ENCODE measurements at places on chromosomes 5 and 9.

GRCh38 chr9:118991366-118992285 is 377.6 kb downstream of the BRINP1 start:
- DNase-seq, result no peak

DNA sequence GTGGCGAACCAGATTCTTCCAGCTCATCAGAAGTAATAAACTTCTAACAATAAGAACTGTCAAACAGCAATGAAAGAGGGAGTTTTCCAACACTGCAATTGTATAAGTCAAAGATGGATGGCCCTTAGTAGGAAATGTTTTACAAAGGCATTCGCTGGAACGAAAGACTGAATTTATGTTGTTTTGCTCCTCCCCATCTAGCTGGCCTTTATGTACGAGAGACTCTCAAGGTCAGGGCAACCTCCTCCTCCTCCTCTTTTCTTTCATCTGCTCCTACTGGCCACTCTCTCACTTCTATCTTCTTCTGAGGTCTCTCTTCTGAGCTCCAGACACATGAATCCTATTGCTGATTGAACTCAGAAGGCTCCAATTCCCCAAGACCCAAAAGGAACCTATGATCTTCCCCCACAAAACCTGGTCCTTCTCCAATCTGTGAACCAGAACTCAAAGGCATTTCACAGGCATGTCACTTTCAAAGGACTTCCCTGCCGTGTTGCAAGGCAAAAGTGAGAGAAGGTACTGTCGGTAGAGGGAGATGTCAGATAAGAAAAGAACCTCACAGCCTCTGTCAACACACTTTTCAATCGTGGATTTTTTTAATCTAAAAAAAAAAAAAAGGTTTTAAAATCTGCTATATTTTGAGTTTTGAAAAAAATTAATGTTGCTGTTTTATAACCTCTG is 28.5 kb upstream of the PUM3 start:
- no peak for DNase-seq

DNA sequence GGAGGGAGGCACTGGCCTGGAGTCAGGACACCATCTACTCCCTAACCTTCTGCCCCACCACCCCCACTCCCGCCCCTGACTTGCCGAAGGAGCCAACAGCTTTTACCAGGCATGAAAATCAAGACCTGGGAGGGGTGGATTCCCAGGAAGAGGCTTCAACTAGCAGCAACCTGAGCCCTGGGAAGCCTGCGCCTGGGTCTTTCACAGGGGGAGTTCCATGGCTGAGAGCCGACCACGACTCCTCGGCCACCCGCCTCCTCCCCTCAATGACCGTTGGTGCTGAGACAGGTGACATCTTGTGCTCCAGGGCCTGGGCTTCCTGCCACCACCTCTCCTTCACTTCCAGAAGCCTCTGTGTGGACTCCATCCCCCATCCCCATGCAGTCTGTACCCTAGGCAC is 37.1 kb downstream of the BARX1 start:
- DNase-seq, result no peak

- DNase-seq, result no peak
Measured at GRCh38 chr5:151571270-151572173, 19.6 kb downstream of the FAT2 start.

- no peak for DNase-seq
Measured at GRCh38 chr9:27496135-27496504, 28.0 kb upstream of the IFNK start.

- no peak for DNase-seq
Measured at GRCh38 chr5:150021491-150022157, 21.1 kb downstream of the HMGXB3 start.

DNA sequence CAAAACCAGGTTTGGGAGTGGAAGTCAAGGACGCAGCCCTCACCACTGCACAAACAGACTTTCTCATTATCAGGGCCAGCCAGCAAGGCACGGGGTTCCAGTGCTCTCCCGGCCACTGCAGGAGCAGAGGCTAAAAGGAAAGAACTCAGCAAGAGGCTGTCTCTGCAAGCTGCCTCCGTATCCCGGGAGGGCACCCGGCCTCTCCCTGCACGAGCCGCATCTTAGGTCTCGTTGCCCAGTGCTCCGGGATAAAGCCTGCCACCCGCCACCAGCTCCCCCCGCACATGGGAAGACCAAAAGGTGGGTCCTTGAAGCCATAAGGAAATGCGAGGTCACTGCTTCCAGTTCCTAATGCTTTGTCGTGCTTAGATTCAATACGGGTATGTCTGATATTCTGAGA is 117.2 kb upstream of the SARDH start:
- no peak for DNase-seq

GRCh38 chr5:120055858-120056257 is 408.2 kb upstream of the PRR16 start:
- DNase-seq, result no peak

GRCh38 chr9:134175808-134176598 is 11.6 kb upstream of the RNU6ATAC start:
- no peak for DNase-seq

GRCh38 chr5:176501333-176501732 is 35.9 kb downstream of the RNF44 start:
- no peak for DNase-seq

- no peak for DNase-seq
Measured at GRCh38 chr5:62791059-62791458, 212.4 kb downstream of the LRRC70 start.

DNA sequence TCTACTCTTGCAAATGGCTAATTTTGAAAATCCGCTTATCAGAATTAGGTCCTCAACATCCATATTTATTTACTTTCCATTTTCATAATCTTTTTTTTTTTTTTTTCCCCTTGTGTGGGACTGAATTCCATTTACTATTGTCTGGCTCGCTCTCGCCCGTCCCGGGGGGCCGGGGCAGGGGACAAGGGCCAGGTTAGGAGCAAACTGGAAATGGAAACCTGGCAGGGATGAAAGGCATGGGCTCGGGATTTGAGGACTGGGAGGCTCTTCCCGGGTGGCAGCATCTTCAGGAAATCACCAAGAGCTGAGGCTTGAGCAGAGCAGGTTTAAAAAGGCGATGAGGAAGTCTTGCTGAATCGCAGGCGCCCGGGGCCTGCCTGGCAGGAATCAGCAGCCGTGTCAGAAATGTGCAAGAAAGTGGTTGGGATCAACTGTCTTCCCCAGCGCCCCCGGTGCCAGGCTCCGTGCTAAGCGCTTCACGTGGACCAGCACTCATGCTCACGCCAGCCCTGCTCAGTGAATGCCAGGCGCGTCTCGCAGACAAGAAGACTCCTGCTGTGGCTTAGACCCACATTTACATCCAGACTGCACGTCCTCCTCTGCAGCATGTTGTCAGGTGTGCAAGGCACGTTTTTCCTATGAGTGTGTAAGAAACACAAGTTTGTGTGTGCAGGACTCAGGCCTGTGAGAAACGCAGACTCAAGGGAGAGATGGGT is 66.3 kb upstream of the UNC5A start:
- no peak for DNase-seq

DNA sequence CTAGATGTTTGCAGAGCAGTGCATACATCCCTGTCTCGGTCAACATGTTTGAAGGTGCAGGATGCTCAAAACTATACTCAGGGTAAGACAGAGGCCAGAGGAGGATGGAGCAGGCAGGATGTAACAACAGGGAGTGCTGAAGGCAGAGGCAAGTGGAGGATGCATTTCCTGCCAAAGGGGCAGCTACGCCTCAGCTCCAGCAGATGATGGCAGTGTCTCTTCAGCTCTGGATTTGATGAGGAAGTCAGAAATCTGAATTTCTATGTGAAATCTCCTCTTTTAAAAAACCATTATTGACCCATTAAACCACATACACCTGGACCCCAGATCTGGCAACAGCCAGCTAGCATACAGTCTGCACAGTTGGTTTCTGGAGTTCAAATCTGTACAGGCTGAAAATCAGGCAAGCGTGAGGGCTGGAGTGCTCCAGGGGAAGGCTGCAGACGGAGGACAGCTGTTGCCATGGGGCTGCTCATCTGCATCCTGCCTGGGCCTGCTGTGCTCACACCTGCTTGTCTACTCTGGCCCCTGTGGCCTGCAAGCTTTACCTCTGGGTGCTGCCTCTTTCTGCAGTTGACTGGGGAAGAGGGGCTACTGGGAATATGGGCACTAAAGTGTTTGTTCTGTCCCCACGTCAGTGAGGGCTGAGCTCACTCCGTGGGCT is 152.9 kb upstream of the SLC28A3 start:
- DNase-seq, result no peak

DNA sequence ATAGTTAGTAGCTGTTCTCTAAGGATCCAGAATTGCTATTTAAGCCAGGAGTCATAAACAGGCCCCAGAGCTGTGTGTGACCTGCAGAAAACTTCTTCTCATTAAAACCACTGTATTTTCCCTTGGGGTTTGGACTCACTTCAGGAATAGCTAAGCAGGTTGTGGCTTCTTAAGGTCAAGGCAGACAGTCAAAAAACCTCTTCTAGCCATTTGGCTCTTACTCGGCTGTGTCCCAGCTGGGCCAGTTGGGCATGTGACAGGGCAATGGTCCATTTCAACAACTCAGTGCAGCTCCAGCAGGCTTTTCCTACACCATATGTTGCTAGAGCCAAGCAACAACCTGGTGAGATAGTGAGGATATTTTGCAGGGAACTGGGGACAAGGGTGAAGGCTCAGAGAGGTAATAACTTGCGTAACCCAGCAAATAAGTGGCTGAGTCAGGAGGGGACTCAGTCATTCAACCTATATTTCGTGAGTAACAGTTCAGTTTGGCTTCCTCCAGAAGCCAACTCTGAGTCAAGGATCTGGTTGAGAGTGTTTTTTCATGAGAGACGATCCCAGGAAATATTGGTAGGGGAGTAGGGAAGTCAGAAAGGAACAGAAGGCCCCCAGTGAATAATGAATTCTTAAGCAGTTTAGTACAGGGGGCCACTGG is 115.4 kb upstream of the PPP2R2B start:
- DNase-seq, result no peak

GRCh38 chr5:111948092-111948841 is 191.3 kb upstream of the NREP start:
- no peak for DNase-seq

- DNase-seq, result no peak
Measured at GRCh38 chr5:18461766-18462165, 827.5 kb downstream of the TAF11L14 start.

- DNase-seq, result no peak
Measured at GRCh38 chr5:95718203-95718602, 12.9 kb upstream of the RHOBTB3 start.

DNA sequence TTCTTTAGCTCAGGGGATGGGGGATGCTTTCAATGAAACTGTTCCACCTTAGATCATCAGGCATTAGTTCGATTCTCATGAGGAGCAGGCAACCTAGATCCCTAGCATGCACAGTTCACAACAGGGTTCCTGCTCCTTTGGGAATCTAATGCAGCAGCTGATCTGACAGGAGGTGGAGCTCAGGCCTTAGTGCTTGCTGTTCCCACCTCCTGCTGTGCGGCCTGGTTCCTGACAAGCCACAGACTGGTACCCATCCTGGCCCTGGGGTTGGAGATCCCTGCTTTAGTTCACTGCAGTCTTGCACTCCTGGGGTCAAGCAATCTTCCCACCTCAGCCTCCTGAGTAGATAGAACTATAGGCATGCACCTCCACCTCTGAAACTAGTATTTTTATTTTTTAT is 1369.8 kb upstream of the NUDT12 start:
- no peak for DNase-seq

GRCh38 chr5:44875661-44876605 is 67.2 kb downstream of the MRPS30 start:
- no peak for DNase-seq

DNA sequence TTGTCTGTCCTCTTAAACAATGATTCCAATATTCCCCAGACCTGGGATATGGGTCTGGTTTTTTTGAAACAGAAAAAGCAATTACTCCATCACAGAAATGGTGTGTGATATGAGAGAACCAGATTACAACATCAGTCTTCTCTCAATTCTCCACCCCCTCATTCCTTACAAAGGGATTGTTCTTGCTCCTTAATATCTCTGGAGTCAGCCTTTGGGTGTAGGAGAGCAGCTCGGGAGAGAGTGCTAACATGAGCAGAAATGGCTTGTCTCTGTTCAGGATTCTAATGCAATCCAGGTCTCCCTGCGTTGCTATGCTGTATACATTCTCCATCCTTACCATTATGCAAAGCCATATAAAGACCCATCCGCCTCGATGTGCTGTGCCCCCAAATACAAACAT is 32.7 kb downstream of the ZFAND5 start:
- DNase-seq, result no peak

- no peak for DNase-seq
Measured at GRCh38 chr5:142324136-142324870, 518 bp downstream of the SPRY4 start.

DNA sequence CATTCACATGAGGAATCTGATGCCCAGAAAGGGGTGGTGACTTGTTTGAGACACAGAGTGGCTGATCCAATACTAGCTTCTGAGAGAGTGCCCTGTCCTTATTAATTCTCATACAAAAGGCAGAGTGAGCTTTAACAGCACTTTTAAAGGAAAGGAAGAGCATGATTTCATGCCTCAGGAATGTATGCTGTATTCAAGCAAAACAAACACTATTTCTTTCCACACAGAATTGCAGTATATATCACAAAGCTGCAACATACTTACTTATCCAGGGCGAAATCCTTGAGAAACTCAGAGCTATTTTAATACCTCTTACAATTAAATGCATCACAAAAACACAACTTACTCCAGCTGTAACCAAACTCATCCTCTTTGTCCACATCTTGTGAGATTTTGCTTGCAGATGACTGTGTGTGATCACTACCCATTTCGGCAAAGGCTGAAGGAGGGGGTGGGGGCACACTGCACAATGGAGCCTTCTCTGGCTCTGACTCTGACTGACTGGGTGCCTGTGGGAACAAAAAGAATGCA is 139.8 kb downstream of the MPDZ start:
- DNase-seq, result no peak

DNA sequence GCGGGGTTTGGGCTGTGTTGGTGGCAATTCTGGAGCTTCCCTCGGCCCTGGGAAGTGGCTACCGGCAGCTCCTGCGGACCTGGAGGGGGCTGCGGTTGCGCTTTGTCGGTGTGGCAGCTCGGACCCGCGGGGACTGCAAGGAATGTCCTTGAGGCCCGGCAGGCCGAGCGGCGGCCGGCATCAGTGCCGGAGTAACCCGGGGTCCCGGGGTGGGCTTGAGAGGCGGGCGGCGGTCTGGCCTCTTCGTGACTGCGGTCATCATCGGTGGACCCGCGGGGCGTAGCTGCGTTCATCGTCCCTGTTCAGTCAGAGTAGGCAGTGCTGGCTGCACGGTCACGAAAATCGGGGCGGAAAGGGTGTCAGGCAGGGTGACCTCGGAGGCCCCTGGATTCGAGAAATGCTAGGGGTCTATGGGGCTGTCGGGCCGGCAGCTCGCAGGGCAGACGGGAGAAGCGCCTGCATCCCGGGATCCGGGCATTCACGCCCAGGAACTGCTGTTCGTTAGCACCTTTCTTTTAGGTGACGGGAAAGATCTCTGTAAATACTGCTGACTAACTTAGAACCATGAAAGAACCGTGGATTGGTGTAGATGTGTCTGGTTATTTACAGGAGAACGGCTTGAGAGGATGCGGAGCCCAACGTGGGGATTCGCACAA is 474 bp downstream of the HMGCR start:
- DNase-seq, result peak; percentile 48

GRCh38 chr5:24606971-24607370 is 37.8 kb downstream of the CDH10 start:
- DNase-seq, result no peak

Measured in activated T-cell treated with anti-CD3 and anti-CD28 coated beads, Interleukin-2, amount 50 U/mL, for 1 hour (primary cell).